NCI-H146 (cell line): ENCODE measurements at places on chromosomes 3 and 15.

DNA sequence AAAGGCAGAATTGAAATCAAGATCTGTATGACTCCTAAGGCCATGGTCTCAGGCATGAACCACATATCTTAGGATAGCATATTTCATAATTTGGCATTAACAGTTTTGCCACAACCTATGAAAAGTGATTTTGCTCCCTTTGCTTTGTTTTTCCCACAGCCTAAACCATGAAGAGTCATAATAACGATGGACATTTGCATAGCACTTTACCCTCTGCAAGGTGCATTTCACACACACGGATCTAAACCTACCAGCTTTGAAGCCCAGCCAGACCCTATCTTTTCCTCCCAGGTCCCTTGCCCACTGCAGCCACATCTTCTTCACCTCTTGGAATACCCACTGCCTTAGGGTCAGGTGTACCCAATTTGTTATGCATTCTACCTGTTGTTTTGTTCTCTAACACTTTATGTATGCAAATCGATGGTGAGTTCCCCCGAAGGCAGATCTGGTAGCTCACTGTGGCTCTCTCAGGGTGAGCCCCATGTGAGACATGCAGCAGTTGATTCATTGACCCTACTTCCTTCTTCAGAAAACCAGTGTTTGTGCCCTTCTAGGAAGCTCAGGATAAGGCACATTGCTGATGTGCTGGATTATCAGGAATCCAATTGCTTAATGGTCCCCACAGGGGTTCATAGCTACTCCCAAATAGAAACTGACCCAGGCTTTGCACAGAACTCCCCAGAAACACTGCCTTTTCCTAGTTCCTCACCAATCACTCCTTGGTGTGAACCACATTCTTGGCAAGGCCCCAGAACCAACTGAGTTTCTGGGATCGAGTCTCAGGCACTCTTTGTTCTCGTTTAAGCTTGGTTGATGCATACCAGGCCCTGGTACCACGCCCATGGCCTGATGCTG, 8.7 kb downstream of the ARHGAP31 start:
- no peak for DNase-seq

DNA sequence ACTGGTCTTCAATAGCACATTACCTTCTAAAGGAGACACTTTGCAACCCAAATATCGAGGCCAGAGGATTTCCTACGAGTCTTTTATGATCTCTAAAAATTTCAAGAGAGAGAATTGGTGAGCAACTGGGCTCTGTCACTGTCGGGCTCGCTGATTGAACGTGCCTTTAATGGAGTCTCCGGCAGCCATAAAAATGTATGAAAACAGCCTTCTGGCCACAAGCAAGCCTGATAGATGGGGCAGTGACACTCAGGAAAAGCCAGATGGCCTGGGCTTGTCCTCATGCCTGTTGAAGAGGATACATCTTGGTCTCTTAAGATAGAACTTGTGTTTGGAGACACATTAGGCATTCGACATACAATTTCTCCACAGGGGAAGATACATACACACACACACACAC, 419.5 kb upstream of the PROK2 start:
- no peak for DNase-seq

DNA sequence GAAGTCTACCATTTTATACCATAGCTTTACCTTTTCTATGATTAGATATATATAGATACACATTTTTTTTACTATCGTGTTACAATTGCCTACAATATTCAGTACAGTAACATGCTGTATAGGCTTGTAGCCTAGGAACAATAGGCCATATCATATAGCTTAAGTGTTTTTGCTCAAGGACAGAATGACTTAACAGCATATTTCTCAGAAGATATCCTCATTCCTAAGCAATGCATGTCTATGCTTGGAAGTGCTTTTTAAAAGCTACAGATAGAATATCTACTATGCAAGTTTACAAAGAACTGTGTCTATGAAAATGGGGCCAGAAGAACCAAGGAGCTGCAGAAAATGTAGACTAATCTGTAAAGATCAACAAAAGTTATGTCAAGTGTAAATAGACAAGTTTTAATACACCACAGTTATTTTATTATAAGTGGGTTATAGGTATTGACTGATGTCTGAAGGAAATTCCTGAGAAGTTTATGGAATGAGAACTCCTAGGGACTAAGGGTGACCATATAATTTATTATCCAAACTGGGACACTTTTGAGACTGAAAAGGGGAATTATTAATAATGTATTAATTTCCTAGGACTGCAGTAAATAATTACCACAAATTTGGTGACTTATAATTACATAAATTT, 138.7 kb upstream of the TGFBR2 start:
- no peak for DNase-seq

DNA sequence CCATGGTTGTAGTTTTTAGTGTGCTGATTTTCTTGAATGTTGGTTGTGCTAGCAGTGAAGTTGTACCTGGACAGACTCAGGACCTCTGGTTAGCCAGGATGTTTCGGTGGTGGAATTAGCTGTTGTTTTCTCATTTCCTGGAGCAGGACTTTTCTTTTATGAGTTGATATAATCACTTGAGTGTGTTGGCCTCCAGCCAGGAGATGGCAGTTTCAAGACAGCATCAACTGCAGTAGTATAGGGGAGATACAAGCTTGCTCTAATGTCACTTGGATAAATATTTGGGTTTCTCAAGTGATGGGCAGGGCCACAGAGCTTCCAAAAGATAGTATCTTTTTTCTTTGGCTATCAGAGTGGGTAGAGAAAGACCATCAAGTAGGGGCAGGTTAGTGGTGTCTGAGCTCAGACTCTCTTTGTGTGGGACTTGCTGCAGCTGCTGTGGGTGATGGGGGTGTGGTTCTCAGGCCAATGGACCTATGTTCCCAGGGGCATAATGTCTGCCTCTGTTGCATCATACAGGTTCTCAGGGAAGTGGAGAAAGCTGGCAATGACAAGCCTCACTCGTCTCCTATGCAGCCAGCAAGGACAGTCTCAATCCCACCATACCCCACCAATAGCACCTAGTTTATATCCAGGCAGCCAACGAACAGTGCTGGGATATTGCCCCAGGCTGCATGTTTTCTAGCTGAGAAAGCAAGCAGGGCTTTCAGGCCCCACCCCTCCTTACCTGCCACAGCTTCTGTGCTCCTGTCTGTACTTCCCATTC, 14.6 kb upstream of the OR5K2 start:
- no peak for DNase-seq

DNA sequence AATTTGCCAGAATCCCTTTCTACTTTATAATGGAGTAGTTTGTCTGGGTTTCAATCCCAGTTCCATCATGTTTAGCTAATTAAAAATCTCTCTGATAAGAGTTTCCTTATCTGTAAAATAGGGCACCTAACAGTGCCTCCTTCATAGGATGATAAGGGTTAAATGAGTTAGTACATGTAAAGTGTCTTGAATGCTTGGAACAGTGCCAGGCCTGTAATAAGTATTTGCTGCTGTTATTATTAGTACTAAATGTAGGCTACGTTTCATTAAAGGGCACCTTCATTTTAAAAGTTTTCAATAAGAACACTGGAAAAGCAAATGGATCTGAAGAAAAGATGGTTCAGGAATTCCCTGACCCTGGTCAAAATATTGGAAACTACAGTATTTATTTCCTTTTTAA, 11.8 kb upstream of the SLC2A2 start:
- no peak for DNase-seq

DNA sequence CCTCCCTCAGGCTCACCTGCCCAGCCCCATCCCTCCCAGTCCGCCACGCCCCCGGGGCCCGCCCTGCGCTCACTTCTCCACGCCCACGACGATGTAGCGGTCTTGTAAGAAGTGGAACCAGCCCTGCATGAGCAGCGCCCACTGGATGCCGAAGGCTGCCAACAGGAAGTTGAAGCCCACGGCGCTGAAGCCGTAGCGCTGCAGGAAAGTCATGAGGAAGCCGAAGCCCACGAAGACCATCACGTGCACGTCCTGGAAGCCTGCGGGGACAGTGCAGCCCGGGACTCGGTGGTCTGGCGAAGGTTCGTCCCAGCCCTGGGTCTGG, 9.7 kb downstream of the RHCG start:
- DNase-seq: no peak

DNA sequence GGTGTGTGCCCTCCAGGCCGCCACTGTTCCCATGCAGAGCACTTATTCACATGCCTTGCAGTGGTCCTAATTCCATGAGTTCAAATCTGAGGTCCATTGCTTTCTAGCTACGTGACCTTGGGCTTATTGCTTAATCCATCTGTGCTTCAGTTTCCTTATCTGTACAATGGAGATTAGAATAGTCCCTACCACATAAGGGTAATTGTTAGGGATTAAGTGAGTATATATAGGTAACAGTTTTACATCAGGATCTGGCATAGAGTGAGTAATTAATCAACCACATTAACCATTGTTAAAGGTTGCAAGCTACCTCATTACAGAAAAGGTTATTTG, 7.6 kb downstream of the CPN2 start:
- DNase-seq: no peak

DNA sequence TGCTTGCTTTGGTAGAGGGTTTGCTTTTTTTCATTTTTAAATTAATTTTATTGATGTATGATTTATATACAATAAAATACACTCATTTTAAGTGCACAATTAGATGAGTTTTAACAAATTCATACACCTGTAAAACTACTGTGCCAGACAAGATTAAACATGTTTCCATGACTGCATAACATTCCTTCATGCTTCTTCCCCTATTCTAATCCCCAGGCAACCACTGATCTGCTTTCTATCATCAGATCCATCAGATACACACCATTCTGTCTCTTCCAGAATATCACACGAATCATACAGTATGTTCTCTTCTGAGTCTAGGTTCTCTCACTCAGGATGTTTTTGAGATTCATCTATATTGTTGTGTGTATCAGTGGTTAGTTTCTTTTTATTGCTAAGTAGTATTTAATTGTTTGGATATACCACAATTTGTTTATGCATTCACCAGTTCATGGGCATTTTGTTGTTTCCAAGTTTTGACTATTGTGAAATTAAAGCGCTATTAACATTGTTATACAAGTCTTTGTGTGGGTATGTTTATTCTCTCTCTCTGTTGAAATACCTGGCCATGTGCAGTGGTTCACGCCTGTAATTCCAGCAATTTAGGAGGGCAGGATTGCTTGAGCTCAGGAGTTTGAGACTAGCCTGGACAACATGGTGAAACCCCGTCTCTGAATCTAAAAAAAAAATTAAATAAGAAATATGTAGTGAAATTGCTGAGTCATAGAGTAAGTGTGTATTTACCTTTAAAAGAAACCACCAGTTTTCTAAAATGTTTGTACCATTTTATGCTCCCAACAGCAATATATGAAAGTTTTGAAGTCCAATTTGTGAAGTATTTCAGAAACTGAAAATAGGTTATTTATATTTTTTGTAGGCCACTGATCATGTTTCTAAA, 7.0 kb upstream of the TFG start:
- no peak for DNase-seq

DNA sequence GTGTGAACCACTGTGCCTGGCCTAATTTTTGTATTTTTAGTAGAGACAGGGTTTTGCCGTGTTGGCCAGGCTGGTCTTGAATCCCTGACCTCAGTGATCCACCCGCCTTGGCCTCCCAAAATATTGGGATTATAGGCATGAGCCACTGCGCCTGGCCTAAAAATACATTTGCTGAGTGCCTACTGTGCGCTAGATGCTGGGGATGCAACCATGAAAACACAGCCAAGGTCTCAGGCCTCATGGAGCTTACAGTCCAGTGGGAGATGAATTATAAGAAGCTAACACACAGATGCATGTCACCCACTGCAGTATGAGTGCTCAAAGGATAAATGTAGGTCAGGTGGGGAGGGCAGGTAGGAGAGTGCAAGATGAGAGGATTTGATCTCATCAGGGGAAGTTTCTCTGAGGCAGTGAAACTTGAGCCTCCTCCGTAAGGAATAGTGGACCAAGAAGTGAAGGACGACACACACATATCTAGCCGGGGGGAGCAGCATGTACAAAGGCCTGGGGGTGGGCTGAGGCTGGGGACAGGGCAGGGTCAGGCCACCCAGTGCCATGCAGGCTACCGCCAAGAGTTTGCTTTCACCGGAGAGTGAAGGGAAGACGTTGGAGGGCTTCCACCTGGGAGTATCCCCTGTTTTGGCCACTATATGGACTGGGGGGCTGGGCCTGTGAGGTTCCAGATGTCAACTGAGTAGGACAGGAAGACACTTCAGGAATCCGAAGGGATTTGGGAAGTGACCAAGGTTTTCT, 24.3 kb downstream of the IRAK2 start:
- DNase-seq: no peak

GRCh38 chr3:129005526-129006303, 4.6 kb downstream of the EFCC1 start:
- peak; percentile 36 for DNase-seq

DNA sequence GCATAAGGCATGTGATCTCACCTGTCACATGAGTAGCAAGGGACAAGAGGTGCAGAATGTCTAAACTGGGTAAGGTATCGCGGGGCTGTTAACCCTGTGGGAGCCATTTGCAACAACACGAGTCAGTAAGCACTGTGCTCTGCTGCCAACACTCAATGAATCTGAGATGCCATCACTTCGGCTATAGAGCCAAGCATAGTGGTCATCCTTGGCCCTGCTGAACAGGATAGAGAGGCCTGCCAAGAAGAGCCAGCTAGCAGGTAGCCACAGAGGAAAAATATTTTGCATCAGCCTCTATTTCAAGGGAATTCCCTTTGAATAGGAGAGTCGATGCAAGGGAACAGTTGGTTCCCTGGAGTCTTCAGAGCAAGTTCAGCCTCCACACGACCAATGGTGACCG, 137.8 kb downstream of the NTRK3 start:
- DNase-seq: no peak

GRCh38 chr3:111080413-111080812, 8.8 kb downstream of the NECTIN3 start:
- peak; percentile 11 for DNase-seq

- peak; percentile 6 for DNase-seq
These were observed 60.5 kb downstream of the HCN4 start for GRCh38 chr15:73308305-73308704.

GRCh38 chr3:57446318-57446841, 97.8 kb downstream of the DNAH12 start:
- no peak for DNase-seq

- no peak for DNase-seq
These were observed 76.2 kb downstream of the STAG1 start for GRCh38 chr3:136676009-136676408.

- no peak for DNase-seq
These were observed 506.0 kb downstream of the GBE1 start for GRCh38 chr3:81255463-81255862.

DNA sequence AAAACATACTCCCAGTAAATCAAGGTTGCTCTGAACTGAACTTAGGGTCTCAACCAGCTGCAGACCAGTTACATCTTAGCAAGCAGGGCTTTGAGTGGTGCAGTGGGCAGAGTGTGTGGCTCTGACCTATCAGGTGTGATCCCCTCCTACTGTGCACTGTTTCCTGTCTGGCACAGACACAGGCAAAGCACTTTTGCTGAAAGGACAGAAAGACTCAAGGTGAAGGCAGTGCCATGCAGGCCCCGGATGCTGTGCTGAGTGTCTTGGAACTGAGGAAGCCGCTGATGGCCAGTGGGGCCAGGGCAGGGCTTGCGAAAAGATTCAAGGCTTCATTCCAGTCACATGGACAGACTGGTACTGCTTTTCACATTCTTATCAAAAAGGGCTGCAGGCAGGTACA, 85.2 kb downstream of the CACNA1D start:
- peak; percentile 8 for DNase-seq

GRCh38 chr3:56042326-56042951, 425.8 kb downstream of the ERC2 start:
- peak; percentile 27 for DNase-seq

- DNase-seq: no peak
These were observed 151.4 kb downstream of the SCAPER start for GRCh38 chr15:76753771-76754170.
